Inflammatory macrophage treated with lipopolysaccharide for 4 hours (primary cell): ENCODE measurements at places on chromosomes 5 and 9.

- no peak for DNase-seq
Observed at GRCh38 chr9:127575875-127576778, 36.0 kb upstream of the STXBP1 start.

DNA sequence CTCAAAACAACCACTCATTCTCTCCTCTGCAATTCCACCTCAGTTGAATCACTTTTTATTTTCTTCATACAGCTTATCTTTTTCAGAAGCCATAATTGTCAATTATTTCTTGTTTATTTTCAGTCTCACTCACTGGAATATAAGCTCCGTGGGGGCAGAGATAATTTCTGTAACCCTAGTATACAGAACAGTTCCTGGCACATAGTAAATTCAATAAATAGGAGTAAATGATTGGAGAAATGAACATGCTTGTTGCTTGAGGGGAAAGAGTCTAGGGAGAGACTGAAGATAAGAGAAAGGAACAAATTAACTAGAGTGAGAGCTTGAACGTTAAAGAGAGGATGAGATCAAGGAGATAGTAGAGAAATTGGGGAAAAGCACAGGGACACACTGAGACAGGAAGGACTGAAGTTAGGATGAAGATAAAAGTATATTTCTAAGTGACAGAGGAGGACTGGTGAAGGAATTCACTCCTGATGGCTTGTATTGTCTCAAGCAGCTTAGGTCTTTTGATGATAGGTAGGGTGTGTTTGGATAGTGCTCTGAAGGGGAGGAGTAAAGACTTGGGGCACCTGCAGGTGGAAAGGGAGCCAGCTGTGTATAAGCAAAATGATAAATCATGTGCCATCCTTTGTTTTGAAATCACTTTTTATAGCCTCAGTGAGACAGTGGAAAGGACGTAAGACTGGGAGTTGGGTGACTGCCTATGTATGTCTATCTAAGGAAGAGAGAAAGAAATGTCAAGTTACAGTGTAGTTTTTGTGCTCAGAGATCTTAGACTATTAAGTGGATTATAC is 2.2 kb downstream of the NAA35 start:
- no peak for DNase-seq

DNA sequence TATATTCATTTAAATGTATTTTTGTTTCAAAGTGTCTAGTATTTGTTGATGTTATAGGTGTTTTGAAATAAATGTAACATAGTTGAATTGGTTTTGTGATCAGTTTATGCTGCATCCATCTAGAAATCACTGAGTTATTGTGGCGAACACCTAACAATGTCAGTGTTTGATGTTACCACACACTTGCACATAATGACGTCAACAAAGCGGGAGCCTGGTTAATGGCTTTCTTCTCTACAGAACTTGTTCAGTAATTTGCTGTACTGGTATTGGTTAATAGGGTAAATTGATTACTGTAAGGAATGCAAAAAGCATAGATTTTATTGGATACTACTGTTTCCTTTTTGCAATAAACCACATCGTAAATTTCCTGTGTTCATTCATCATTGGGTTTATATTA is 133.0 kb downstream of the ATG10 start:
- no peak for DNase-seq

GRCh38 chr5:115577329-115577728 is 24.9 kb downstream of the TICAM2 start:
- DNase-seq, result peak; percentile 42

GRCh38 chr9:91188719-91189590 is 172.8 kb downstream of the AUH start:
- DNase-seq, result no peak
